ENCODE measurements at places on chromosomes 1 and 21.
A peak's percentile ranks its signal among the peaks of the same experiment; 100 is the strongest.

GRCh38 chr1:201310986-201311355, 27.7 kb downstream of the PKP1 start:
- DNase-seq, result peak; percentile 74

DNA sequence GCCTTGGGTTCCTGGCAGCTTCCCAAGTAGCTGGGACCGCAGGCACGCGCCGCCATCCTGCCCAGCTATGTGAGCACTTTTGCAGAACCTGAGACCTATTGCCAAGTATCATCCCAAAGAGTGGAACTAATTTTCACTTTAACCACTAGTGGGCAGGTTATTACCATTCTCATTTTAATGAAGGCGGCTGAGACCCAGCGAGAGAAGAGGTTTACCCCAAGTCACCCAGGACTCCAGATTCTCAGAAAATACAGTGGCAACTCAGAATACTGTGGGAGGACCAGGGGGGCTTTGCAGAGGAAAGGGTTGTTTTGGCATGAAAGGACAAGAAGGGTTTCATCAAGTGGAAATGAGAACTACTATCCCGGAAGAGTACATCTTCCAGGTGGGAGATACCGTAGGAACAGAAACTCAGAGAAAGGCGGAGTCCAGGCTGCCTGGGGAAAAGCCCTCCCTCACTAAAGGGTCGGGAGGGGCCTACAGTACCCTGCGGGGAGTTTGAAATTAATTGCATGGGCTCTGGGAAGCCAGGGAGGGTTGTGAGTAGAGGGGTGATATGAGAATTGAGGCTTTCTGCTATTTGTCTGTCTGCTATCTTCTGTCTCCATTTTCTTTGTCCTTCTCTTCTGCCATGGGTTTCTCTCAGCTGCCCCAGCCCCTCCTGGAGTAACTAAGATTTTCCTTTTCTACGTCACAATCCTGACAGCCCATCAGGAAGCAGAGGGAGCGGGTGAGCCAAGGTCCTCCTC, 7.2 kb upstream of the SEMA4A start:
- peak; percentile 78 for DNase-seq

- DNase-seq, result no peak
Observed at GRCh38 chr1:154866257-154867063, 3.6 kb downstream of the KCNN3 start.

DNA sequence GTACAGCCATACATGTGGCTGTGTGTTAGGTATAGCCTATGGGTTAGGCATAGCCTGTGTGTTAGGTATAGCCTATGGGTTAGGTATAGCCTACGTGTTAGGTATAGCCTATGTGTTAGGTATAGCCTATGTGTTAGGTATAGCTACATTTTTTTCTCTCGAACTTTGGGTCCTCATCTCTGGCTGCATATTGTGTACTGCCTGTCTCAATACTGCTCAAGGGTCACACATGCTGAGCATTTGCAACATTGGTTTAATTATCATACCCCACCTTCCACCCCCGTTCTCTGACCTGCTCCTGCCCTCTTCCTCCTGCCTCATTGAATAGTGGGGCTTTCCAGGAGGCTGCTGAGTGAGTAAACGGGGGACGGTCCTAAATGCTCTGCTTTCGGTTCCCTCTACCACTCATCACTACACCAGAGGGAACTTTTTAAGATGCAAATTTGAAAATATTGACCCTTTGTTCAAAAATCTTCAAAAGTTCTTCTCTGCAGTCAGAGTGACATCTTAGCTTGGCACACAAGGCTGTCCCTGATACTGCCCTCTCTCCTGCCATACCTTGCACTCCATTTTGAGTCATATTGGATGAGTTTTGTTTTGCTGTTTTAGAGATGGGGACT, 17.8 kb downstream of the OR2B11 start:
- DNase-seq, result no peak

DNA sequence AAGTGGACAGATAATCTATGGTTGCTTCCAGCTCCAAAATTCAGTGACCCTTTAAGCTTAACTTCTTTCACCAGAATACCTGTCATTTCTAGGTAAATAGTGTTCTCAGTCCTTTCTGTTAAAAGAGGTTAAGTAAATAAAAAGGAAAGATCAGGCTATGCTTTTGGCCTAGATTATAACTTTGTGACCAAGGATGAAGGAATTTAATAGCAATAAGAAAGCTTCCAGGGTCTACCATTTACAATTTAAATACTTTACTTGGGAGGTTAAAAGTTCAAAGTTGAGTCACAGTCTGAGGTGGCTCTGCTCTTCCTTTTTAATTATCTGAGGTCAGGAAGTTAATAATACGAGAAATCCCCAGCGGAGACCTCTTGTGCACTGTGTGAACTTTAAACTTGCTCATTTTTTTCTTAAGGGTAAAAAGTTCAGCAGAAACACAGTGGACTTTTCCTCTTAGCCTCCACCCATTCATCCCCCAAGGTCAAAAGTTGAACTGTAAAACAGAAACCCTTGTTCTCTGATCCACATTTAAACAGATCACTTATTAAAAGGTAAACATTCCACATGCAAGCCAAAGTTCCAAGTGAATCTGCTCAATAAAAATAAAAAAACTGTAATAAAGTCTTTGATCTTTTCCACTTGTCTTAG, 187.1 kb downstream of the NRIP1 start:
- DNase-seq, result no peak

Data from body of pancreas (tissue), 4 donors.